ENCODE measurements at places on chromosomes 3 and 15. TPM values are rescaled to one million over a fixed set of nuclear protein-coding genes. Genes with fewer than 3 reads are reported as not detected.

The C3orf80 gene
- total RNA-seq = 0.32 TPM

The DUOX1 gene
- 3.3 TPM for total RNA-seq

The GREM1 gene
- total RNA-seq = 4.5 TPM

The COLQ gene
- 0.27 TPM for total RNA-seq

The SEMA3F gene
- total RNA-seq = 11.8 TPM

DNA sequence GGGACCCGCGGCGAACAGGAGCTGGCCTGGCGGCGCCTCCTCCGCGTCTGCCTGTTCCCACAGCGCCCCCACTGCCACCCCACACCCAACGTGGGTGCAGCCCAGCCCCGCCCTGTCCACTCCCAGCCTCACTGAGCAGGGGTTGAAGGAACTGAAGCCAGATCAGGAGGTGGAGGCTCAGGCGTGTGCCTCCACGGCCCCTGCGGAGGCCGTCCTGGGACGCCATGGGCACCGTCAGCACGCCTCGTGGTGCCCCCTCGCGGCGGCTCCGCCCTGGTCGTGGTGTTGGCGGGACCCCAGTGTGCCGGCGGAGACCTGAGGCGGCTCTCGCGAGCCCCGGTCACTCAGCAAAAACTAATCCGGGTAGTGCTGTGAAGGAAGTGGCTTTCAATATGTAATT, 39.0 kb upstream of the PRSS50 start:
- no peak for DNase-seq
- no peaks in the 10 kb centered on the region for H3K36me3 ChIP-seq
- no peak overlapping the region for H3K4me3 ChIP-seq

- H3K4me3 ChIP-seq = no peak overlapping the region
- DNase-seq = no peak
- no peak overlapping the region for H3K27ac ChIP-seq
These were observed 92.4 kb downstream of the MEGF11 start for GRCh38 chr15:66161108-66161507.

DNA sequence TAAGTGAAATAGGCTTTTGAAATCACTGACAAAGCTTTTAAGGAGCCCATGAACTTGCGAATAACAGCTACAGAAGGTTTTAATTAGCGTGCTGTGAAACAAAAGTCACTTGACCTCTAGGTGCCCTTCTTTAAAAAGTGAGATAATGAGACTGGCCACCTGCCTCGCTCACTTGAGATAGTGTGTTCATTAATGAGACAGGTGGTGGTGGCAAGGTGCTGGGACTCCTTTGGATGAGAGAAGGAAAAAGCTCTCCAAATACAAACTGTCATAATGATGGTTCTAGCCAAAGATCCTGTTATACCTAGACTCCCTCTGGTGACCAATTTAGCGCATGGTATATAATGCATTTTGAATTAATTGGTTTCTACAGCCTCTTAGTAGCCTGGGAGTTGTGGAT, 22.7 kb upstream of the IREB2 start:
- H3K27ac ChIP-seq = no peak overlapping the region
- peaks cover 13% of the 10 kb centered on the region for H3K4me1 ChIP-seq
- no peaks in the 10 kb centered on the region for H3K27me3 ChIP-seq
- no peaks in the 10 kb centered on the region for H3K36me3 ChIP-seq

DNA sequence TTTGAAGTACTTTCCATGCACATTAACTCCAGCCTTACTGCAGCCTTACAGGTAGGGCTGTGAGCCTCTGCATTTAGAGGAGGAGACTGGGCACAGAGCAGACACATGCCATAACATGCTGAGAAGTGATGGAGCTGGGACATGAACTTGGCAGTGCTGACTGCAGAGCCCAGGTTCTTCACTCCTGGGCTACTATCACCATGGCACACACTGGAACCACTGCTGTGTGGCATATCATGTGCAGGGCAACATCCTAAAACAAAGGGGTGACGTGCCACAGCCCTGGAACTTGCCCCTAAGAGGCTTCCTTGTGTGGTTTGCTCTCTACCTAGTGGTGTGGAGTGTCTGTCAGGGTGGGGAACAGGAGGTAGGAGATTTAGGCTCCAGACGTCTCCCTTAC, 25.4 kb downstream of the EHD4 start:
- H3K36me3 ChIP-seq = no peaks in the 10 kb centered on the region
- H3K27ac ChIP-seq = no peak overlapping the region
- no peak for DNase-seq

- no peak for DNase-seq
- no peaks in the 10 kb centered on the region for H3K4me1 ChIP-seq
- no peak overlapping the region for H3K27ac ChIP-seq
- H3K36me3 ChIP-seq = no peaks in the 10 kb centered on the region
- no peak overlapping the region for H3K4me3 ChIP-seq
These were observed 5.5 kb upstream of the RHO start for GRCh38 chr3:129522953-129523352.

- no peaks in the 10 kb centered on the region for H3K4me1 ChIP-seq
- no peaks in the 10 kb centered on the region for H3K36me3 ChIP-seq
- no peak overlapping the region for H3K27ac ChIP-seq
- DNase-seq = peak; percentile 26
- H3K27me3 ChIP-seq = no peaks in the 10 kb centered on the region
These were observed 346.6 kb downstream of the CNTN6 start for GRCh38 chr3:1439395-1439794.

GRCh38 chr3:56928379-56929068, 126.8 kb upstream of the ARHGEF3 start:
- H3K4me1 ChIP-seq = peaks cover 23% of the 10 kb centered on the region
- DNase-seq = peak; percentile 28
- H3K4me3 ChIP-seq = no peak overlapping the region
- H3K36me3 ChIP-seq = no peaks in the 10 kb centered on the region

- no peak overlapping the region for H3K4me3 ChIP-seq
- H3K36me3 ChIP-seq = no peaks in the 10 kb centered on the region
- H3K27ac ChIP-seq = no peak overlapping the region
- no peak for DNase-seq
- no peaks in the 10 kb centered on the region for H3K4me1 ChIP-seq
These were observed 222.4 kb downstream of the CACNA2D3 start for GRCh38 chr3:54344601-54345231.

- H3K27ac ChIP-seq = no peak overlapping the region
- H3K4me3 ChIP-seq = no peak overlapping the region
- DNase-seq = no peak
- no peaks in the 10 kb centered on the region for H3K27me3 ChIP-seq
- peaks cover 6% of the 10 kb centered on the region for H3K4me1 ChIP-seq
These were observed 213.4 kb downstream of the ZBBX start for GRCh38 chr3:167166594-167167253.

- H3K36me3 ChIP-seq = no peaks in the 10 kb centered on the region
- peak; percentile 11 for DNase-seq
- H3K4me3 ChIP-seq = no peak overlapping the region
- no peaks in the 10 kb centered on the region for H3K4me1 ChIP-seq
- peak overlapping the region; percentile 34 for H3K27ac ChIP-seq
- no peaks in the 10 kb centered on the region for H3K27me3 ChIP-seq
These were observed 232.7 kb downstream of the MECOM start for GRCh38 chr3:169430707-169431404.

GRCh38 chr15:25894371-25894902, 31.3 kb upstream of the ATP10A start:
- no peaks in the 10 kb centered on the region for H3K27me3 ChIP-seq
- H3K4me3 ChIP-seq = no peak overlapping the region

DNA sequence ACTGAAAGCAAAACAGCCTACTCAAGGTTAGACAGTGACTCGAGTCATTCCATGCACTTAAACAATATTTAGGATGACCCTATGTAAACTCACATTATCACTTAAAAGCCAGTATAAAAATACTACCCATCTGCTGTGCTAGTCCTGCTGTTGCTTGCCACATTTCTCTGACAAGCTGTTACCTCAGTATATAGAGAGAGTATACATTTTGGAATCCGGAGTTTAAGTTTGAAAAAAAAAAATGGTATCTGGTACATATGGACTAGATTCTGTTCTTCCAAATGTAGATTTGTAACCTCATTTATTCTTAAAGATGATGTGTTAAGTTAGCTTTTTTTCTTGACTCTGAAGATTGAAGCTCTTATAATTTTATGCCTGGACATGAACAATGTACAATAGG, 503.8 kb upstream of the TPRG1 start:
- H3K4me1 ChIP-seq = peaks cover 4% of the 10 kb centered on the region
- H3K27me3 ChIP-seq = no peaks in the 10 kb centered on the region
- DNase-seq = no peak
- H3K27ac ChIP-seq = no peak overlapping the region
- no peaks in the 10 kb centered on the region for H3K36me3 ChIP-seq

DNA sequence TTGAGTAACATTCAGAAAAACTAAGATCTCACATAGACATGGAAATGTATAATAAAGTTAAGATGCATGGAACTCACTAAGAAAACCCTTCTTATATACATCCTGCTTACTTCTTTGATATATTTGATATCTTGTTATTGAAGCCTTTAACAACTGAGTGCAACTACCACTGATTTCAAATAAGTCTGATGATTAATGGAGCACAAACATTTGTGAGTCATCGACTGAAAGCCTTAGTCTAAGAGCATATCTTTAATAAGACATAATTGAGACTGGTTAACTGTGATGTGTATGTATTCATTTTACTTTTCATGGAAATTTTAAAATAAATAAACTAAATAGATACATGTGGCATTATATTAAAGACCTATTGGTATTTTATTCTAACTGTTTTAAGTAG, 740.5 kb downstream of the EPHA3 start:
- no peak for DNase-seq
- no peaks in the 10 kb centered on the region for H3K27me3 ChIP-seq
- H3K36me3 ChIP-seq = no peaks in the 10 kb centered on the region
- H3K4me1 ChIP-seq = no peaks in the 10 kb centered on the region
- H3K4me3 ChIP-seq = no peak overlapping the region

- no peaks in the 10 kb centered on the region for H3K4me1 ChIP-seq
- no peaks in the 10 kb centered on the region for H3K36me3 ChIP-seq
- H3K27ac ChIP-seq = no peak overlapping the region
- no peak for DNase-seq
These were observed 243.3 kb upstream of the TBL1XR1 start for GRCh38 chr3:177440456-177441104.

- no peak for DNase-seq
- no peaks in the 10 kb centered on the region for H3K4me1 ChIP-seq
- no peak overlapping the region for H3K4me3 ChIP-seq
- no peak overlapping the region for H3K27ac ChIP-seq
These were observed 157.2 kb downstream of the PTPRG start for GRCh38 chr3:61718565-61718964.

DNA sequence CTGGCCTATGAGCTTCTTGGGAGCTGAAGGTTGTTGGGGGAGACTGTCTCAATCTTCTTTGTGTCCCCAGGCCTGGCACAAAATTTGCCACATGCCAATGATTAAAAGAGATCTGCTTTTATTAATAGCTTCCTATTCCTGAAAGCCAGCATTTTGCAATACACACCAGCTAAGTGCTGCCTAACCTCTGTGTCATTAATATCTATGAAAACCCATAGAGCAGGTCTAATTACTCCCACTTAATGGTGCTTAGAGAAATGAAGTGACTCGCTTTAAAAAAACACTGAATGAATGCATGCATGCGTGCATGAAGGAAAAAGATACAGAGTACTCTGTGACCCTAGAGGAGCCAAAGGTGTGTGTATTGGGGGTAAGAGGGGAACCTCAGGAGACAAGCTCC, 55.0 kb downstream of the SLC6A1 start:
- H3K27me3 ChIP-seq = peaks cover 19% of the 10 kb centered on the region
- no peaks in the 10 kb centered on the region for H3K4me1 ChIP-seq
- no peak overlapping the region for H3K27ac ChIP-seq
- no peaks in the 10 kb centered on the region for H3K36me3 ChIP-seq
- no peak for DNase-seq

GRCh38 chr15:95624100-95624499, 706.4 kb upstream of the NR2F2 start:
- no peaks in the 10 kb centered on the region for H3K4me1 ChIP-seq
- no peaks in the 10 kb centered on the region for H3K27me3 ChIP-seq
- no peak overlapping the region for H3K4me3 ChIP-seq
- no peak overlapping the region for H3K27ac ChIP-seq
- H3K36me3 ChIP-seq = no peaks in the 10 kb centered on the region
- DNase-seq = no peak

- peaks cover 4% of the 10 kb centered on the region for H3K4me1 ChIP-seq
- no peaks in the 10 kb centered on the region for H3K36me3 ChIP-seq
- H3K27me3 ChIP-seq = no peaks in the 10 kb centered on the region
These were observed 109.8 kb upstream of the NR2F2 start for GRCh38 chr15:96220657-96221056.

DNA sequence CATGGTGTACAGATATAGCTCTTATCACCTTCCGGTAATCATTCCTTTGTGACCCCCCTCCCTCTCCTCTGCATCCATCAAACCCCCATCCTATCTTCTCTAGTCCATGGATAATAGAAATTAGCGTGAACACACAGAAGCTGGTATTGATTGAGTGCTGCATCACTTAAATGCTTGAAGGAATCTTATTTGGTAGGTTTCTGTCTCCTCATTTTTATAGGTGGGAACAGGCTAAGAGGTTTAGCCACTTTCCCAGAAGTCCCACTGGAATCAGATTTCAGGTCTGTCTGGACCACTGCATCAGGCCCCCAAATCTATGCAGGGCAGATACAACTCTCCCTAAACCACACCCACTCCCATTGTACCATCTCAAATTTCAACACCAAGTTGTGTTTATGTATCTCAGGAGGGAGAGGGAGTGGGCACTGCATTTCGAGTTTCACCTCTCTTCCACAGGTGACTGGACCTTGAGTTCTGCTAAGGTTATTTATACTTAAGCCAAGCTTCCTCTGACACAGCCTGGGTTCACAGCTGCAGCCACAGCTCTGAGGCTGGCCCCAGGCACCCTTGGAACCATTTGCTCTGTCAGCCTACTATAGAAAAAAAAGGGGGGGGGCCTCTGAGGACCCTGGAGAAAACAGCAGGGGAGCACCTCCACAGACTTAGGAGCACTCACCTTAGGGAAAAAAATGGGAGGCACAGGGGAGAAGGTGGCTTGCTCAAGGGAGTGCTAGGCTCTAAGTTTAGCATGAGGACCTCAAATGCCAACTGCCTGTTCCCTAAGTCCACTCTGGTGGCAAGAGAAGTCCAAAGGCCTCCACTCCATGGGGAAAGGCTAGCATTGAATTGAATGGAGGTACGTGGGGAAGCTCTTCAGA, 2.1 kb upstream of the NMB start:
- no peaks in the 10 kb centered on the region for H3K4me1 ChIP-seq
- no peak for DNase-seq
- H3K36me3 ChIP-seq = no peaks in the 10 kb centered on the region
- no peaks in the 10 kb centered on the region for H3K27me3 ChIP-seq

DNA sequence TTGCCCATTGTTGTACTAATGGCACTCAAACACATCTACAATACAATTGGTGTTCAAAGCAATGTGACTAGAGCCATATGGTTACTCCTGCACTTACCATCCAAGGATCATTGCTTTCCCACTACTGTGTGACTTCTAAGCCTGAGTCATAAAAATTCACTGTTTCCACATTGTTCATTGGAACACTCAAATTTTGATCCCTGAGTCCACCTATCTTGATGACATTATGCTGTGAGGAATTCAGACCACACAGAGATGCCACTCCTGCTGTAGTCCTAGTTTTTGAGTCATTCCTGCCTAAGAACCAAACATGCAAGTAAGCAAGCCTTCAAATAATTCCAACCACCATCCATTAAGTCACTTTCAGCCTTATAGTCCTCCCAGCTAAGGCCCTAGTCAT, 176.2 kb downstream of the EFHB start:
- no peak overlapping the region for H3K4me3 ChIP-seq
- no peaks in the 10 kb centered on the region for H3K27me3 ChIP-seq
- DNase-seq = no peak
- no peaks in the 10 kb centered on the region for H3K36me3 ChIP-seq
- no peak overlapping the region for H3K27ac ChIP-seq
